ENCODE measurements at places on chromosomes 1 and 21.

DNA sequence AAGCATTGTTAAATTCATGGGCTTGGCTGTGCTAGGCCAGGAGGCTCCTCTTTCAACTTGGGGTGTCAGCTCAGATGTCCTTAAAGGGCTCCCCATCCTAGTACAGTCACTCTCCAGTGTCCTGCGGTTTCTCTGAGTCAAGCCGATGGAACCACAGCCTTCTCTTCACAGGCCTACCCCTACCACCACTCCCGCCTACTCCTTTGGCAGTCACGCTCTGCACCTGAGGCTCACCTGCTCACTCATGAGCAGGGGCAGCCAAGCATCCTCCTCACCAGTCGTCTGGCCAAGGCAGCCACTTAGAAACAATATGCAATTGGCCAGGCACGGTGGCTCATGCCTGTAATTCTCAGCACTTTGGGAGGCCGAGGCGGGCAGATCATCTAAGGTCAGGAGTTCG is 3.6 kb downstream of the ACOT7 start:
- DNase-seq, result no peak

DNA sequence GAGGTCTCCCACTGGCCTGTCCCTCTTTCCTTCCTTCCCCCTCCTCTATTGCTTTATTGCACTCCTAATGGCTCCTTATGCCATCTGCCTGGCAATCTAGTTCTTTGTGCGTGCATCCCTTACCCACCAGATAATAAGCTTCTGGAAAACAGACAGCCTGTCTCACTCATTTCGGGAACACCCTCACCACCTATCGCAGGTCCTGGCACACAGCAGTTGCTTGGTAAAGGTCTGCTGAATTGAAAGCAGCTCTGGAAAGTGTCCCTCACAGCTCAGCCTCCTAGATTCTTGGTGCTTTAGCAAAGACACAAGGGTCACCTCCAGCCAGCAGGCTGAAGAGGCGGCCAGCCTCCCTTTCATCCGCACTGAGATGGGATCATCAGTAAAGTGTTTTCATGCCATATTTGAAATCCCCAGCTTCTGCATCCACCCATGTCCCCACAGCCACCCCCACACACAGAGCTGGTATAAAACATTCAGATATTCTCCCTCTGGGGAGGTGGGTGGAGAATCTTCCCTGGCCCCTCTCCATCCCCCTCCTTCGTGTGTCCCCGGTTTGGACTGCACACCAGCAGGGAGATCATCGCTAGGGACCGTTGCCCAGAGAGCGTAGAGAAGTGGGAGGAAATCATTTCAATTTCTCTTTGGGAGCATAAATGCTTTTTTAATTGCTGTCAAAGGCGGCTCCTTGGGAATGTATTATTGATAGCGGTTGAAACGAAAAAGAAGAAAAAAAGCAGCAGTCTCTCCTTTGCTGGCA is 29.1 kb upstream of the ATP2B4 start:
- no peak for DNase-seq

DNA sequence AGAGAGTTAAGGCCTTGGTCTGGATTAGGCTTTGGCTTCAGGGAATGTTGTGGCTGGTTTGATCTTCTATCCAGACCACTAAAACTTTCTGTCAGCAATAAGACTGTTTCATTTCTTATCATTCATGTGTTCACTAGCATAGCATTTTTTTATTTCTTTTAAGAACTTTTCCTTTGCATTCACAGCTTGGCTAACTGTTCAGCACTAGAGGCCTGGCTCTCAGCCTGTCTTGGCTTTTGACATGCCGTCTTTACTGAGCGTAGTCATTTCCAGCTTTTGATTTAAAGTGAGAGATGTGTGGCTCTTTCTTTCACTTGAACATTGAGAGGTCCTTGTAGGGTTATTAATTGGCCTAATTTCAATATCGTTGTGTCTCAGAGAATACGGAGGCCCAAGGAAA is 62.5 kb downstream of the RNF220 start:
- no peak for DNase-seq

DNA sequence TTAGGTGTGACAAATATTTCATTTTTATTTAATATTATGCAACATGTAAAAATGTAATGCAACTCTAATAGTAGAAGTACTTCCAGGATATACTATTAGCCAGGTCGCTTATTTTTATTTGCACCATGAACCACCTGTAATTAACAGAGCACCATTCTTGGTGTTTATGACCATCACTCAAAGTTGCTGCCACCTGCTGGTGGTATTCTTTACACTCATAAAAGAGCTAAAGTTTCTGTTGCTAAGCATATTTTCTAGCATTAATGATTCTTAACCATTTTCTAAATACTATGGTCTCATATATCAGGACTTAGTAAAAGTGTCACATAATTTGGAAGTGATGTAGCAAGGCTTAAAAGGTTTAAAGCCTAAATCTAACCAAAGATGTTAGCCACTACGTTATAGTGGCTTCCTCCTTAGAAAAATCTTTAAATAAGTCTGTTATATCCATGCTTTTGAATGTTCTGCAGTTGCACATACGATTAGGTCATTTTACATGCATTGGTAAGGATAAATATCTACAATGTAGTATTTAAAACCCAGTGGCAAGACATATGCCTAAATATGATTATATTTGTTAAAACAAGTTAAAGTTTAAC is 244.5 kb downstream of the NEGR1 start:
- peak; percentile 25 for DNase-seq

- DNase-seq, result peak; percentile 77
Measured at GRCh38 chr1:43582162-43582566, 51.5 kb downstream of the PTPRF start.

- no peak for DNase-seq
Measured at GRCh38 chr1:53086491-53087070, 24.6 kb downstream of the PODN start.

DNA sequence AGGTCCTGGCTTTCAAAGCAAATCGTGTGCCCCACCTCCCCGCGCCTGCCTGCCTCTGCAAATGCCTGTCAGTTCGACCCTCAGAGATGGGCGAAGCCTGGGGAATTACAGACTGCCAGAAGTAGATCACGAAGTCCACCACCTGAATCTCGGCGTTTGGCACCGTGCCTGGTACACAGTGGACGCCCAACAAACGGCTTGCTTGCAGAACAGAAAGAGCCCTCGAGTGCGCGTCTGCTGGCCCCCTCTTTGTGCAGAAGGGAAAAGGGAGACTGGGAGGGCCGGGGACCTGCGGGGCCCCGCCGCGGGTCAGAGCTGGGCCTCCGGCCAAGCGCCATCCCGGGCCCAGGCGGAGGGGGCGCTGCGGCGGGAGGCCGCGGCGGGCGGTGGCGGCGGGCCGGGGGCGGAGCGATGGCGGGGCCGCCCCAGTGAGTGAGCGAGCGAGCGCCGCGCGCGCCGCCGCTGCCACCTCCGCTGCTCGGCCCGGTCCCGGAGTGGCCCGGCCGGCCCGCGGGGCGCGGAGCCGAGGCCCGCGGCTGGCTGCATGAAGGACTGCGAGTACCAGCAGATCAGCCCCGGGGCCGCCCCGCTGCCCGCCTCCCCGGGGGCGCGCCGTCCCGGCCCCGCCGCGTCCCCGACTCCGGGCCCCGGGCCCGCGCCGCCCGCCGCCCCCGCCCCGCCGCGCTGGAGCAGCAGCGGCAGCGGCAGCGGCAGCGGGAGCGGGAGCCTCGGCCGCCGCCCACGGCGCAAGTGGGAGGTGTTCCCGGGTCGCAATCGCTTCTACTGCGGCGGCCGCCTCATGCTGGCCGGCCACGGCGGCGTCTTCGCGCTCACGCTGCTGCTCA is at the start of gene ZDHHC18:
Gene ZDHHC18, plus strand, starts transcription at position 428 of the 845 bp plus-strand sequence. Its CDS starts 117 bp downstream, at position 545.
- DNase-seq, result peak; percentile 74

DNA sequence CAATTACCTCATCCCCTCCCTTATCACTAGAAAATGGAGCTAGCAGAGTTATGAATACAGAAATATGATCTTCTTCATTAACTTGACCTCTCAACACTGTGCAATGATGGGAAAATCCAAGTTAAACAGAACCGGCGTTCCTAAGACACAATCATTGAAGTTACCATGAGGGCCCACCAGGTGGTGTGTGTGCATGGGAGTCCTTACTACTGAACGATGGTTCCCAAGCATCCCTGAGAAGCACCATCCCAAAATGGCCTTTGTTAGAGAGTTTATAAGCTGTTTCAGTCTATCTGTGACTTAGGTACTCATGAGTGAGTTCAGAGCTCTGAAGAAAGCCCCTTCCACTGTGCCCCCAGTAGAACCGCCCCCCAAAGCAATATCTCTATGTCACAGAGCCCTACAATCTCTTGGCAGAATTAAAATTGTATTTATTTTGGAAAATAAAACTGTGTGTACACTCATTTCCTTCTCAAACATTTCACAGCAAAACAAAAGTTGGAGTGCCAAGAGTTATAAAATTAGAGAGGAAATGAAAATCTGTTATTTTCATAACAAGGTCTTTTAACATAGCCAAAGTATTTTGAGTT is 56.8 kb downstream of the PLD5 start:
- peak; percentile 40 for DNase-seq
